ENCODE measurements at places on chromosomes 2 and 18.

DNA sequence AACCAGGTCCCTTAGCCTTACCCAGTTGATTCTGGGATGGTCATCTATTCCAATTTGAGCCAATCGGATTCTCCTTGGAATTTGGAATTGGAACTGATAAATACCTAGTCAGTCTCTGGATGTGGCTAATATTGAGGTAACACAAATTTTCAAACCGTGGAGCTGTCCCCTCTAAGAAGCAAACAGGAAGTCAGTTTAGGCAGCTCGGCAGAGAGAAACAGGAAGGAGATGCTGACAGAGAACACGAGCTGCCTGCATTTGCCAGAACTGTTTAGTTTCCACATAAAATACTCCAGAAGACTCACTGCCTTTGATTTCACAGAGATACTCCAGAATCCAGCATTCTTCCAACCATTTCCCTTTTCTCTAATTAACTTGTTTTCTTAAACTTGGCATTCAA is 1024.9 kb downstream of the BCL11A start:
- DNase-seq, result no peak

DNA sequence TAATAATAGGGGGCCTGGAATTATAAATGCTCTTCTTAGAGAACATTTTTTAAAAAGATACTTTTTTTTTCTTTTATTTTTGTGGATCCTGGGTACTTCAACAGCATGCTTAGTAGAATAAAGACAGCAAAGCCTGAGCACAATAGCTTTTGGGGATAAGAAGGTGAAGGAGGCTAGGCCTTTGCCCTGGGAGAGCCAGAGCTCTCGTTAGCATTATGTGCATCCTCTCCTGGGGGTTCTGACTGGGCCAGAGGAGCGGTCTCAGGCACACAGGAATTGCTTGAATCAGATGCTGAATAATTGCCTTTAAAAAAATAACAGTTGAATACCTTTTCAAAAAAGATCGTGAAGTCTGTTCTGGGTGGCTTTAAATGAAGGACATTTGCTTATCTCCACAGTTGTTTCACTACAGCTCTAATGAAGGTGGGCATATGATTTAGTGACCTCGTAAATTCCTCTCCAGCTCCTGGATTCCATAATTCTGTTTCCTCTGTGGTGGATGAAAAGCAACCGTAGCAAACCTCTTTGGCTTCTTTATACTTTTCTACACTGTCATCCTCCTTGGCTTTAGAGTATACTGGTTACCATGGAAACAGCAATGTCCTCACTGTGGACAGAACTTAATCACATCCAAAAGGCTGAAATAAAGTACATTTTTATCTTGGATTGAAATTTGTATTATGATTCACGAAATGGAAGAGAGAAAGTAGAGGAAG is 133.8 kb downstream of the MAIP1 start:
- DNase-seq, result no peak

DNA sequence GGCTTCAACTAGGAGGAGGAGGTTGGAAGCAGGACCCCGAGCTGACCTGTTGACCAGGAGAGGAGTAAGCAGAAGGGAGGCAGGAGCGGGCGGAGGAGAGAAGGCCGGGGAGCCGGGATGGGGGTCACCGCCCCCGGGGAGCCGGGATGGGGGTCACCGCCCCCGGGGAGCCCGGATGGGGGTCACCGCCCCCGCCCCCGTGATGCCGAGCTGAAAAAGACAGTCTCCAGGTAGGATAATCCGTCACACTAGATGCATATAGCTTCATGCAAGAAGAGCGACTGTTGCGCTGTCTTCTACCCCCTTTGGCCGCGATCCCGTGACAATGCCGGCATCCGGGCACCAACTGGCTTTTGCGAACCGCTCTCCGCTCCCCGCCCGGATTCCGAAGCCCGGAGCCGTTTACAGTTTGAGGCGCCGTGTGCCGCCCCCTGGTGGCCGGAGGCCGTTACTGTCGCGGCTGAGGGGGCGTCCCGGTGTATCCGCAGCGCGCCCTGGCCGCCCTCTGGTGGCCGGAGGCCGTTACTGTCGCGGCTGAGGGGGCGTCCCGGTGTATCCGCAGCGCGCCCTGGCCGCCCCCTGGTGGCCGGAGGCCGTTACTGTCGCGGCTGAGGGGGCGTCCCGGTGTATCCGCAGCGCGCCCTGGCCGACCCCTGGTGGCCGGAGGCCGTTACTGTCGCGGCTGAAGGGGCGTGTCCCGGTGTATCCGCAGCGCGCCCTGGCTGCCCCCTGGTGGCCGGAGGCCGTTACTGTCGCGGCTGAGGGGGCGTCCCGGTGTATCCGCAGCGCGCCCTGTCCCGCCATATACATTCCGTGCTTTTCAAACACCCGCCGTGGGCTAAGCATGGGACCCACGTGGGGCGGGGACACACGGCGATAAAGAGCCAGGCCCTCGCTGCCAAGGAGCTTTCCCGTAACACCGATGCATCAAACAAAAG is 89.6 kb downstream of the ACTR3 start:
- no peak for DNase-seq

DNA sequence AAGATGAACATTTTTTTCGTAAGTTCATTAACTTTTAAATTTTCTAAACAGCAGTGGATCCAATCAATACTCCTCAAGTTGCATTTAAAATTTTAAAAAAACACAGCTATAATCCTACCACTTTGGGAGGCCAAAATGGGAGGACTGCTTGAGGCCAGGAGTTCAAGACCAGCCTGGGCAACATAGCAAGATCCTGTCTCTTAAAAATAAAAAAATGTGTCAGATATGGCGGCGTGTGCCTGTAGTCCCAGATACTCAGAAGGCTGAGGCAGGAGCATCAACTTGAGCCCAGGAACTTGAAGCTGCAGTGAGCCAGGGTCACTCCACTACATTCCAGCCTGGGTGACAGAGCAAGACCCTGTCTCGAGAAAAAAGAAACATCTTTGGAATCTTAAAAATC is 59.8 kb upstream of the RNU4ATAC start:
- DNase-seq, result no peak

DNA sequence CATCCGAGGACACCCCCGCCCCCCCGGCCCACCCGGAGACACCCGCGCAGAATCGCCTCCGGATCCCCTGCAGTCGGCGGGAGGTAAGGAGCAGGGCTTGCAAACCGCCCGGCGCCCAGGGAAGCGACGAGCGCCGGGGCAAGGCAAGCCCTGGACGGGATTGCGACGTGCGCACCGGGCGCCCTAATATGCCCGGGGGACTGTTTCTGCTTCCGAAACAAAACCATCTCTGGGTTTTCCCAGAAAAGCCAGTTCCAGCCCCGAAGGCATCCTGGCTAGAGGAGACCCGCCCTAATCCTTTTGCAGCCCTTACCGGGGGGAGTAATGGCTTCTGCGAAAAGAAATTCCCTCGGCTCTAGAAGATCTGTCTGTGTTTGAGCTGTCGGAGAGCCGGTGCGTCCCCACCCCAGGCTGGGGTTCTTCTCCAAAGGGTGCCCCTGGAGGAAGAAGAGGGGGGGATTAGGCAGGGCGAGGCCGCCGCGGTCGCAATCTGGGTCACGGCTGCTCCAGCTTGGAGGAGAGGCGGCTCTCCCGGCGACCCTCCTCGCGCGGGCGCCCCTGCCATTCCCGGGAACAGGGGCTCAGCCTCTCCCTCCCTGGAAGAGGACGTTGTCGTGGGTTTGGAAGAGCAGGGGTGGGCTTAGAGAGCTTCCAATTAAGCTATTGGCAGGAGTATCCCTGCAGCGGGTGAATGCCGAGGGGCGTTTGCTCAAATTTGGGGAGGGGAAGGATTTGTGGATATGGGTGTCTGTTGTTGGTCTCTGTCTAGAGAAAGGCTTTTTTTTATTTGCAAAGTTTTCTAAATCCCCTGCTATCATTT is 521 bp downstream of the MYCN start:
- no peak for DNase-seq

- DNase-seq, result no peak
Observed at GRCh38 chr2:109344270-109344805, 215.3 kb downstream of the SH3RF3 start.

DNA sequence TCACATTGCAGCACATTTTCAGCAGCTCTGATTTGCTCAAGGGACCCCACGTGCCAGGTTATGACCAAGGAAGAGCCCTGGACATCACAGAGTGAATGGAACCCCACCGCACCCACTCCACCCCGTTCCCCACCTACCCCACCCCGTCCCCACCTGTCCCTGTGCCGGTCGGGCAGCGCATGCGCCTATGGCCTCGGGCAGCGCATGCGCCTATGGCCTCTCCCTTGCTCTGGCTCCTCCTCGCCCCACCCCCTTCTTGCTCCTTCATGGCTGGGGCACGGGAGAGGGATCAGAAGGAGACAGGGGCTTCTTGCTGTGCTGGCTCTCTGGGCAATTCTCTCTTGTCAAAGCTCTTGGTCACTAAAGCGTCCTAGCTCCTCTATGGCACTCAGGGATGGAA is 371.8 kb upstream of the HS6ST1 start:
- DNase-seq, result no peak

GRCh38 chr18:56903686-56904085 is 243.2 kb upstream of the BOD1L2 start:
- DNase-seq, result no peak

DNA sequence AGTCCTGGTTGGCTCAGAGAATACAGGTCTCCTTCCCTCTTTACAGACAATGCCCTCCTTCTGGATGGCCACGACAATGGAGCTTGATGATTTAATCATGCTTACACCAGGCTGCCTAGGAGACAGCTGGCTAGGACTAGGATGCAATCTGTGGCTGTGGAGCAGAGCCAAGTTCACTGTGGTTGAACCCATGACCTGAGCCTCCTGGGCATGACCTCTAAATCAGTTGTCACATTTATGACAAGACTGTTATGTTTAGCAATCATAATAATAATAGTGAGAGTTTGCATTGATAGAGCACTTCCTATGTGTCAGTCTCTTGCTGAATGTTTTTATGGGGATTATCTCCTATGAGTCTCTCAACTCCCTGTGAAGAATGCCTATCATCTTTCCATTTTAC is 244.1 kb downstream of the ICOS start:
- no peak for DNase-seq

GRCh38 chr18:26868968-26869586 is 3.6 kb upstream of the AQP4 start:
- DNase-seq, result no peak

DNA sequence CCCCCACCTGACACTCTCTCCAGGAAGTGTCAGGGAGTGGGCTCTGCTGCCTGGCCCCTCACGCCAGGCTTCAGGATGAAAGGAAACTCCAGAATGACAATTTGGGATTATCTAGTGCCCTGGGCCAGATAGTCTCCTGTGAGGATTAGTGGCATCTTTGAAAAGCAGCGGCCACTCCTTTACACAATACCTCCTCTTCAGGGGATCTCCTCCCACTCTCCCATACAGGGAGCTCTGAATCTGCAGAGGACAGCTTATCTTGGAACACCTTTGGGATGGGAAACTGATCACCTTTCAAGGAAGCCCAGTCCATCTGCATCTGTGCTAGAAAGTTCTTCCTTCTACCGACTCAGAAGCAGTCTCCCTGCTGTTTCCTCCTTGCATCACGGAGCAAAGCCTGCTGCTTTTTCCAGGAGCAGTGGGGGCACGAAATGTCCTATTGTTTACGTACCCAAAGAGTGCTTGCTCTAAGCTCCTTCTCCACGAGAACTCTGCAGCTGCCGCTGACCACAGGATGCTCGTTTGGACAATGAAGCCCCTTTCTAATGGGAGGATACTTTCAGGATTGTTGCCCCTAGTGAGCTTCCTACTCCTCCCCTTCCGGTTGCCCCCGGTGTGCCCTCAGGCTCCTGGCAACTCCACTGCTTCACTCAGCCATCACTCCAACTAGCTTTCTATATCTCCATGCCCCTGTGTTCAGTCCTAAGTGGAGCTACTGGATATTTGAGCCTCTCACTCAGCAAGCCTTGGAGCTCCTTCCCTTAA is 31.5 kb downstream of the SIX3 start:
- no peak for DNase-seq

GRCh38 chr2:179240481-179241451 is 23.9 kb downstream of the SESTD1 start:
- no peak for DNase-seq

GRCh38 chr2:180508458-180508857 is 471.9 kb upstream of the UBE2E3 start:
- no peak for DNase-seq

DNA sequence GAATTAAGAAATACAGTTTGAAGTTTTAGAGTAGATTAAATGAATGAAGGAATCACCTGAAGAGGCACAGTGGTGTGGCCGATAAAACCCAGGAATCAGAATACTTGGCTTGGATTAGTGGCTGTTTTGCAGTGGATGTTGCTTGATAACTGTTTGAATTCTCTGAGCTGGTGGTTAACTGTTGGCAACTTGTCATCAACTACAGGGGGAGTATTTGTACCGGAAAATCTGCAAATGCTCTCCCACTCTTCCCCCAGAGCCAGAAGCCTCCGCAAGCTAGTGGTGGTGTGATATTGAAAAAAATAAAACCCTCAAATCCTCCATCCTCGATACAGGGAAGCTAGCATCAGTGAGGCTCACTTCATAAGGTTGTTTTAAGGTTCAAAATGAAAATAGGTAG is 326.7 kb downstream of the DPP10 start:
- no peak for DNase-seq

GRCh38 chr2:28578774-28579173 is 82.9 kb downstream of the PLB1 start:
- DNase-seq, result no peak

GRCh38 chr2:241841181-241842066 is 17.3 kb downstream of the PDCD1 start:
- no peak for DNase-seq

DNA sequence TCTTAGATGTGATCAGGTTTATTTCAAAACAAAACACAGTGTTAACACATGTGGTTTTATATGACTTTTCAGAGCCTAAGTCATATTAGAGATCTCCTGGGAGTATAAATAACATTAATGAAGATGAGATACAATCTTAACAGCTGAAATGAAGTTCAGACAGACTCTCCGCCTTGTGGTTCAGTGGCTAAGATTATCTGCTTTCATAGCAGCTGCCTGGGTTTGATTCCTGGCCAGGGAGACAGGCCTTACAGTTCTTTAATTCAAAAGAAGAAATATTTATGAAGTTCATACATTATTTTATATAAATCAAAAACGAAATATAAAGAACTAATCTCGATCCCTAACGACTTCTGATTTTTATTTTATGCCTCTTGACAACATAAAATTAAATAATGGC is 35.2 kb upstream of the TTC32 start:
- DNase-seq, result no peak

- DNase-seq, result no peak
Observed at GRCh38 chr2:88608184-88608583, 19.1 kb downstream of the EIF2AK3 start.

DNA sequence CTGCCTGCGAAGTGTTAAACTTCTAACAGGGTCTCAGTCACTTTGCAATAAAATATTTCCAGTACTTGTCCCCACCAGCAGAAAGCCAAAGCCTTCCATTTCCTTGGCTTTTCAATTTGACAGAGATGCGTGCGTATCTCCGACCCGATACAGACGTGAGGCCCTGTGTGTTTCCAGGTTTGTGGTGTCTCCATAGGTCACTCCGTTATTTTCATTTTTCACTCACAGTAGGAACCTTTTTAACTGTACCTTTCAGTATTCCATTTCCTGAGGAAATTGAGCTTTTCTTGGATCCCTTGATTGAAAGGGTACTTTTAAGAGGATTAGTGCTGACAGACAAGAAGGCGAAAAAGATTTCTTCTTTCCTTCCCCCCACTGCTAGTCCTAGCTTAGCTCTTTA is 116.3 kb upstream of the TTN start:
- DNase-seq, result no peak

All from CD4-positive, alpha-beta T cell treated with Interleukin-6 at 100 ng/mL for 8 hours (primary cell).